ENCODE measurements at places on chromosomes 6 and 20.

DNA sequence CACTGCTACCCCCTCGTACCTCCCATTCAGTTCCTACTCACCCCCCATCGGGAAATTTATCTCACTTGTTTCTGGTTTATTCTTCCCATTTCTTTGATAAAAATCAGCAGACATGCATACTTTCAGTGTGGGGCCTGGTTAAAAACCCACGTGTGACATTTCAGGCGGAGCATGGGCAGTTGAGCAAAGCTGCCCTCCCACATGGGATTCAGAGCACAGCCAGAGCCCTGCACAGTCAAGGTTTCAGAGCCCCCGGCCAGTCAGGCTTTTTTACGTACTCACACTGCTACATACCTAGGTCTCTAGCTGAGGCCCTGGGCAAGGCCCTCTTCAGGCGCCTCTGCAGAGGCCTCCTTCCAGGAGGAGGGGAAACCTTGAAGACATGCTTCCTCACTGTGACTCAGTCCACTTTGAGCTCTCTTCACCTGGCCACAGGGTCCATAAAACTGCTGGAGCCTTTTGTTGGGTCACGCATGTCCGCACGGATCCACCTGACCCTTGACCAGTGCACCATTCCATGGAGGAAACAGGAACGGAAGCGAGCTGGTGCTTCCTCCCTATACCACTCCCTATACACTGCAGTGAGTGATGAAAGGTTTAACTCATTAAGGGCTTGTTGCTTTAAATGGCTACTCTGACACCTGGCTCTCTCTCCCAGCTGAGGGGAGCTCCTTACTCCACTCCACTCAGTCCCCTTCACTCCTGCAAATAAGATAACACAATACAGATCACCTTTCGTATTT lies 713.3 kb downstream of the PRKN start:
- no peak for DNase-seq

DNA sequence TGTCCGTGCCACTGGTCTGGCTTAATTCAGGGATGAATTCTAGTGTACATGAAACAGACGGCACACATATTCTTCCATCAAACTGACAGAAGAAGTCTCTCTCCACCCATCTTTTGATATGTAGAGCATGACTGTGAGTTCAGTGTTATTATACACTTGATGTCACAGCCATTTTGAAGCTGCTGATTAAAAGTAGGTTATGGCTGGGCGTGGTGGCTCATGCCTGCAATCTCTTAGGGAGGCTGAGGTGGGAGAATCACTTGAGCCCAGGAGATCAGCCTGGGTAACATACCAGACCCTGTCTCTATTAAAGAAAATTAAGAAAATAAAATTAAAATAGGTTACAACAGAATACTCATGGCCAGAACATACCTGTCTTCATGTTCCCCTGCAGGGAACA lies 20.7 kb downstream of the C6orf15 start:
- no peak for DNase-seq

DNA sequence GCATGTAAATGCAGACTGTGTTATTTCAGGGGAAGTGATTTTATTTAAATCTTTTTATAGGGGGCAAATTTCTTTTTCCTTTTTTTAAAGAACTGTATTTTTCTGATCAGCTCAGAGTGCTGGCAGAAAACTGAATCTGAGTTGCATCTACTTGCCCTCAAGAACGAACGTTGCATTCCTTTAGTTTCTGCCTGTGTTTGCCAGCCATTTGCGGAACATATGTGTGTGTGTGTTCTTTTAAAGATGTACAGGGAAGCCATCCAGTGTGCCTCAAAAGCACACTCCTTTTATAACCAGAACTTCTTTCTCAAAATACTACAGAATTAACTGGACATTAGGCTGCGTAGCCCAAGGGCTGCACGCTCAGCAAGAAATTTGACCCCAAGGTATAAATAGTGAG lies 25.8 kb upstream of the INSM1 start:
- DNase-seq = no peak

DNA sequence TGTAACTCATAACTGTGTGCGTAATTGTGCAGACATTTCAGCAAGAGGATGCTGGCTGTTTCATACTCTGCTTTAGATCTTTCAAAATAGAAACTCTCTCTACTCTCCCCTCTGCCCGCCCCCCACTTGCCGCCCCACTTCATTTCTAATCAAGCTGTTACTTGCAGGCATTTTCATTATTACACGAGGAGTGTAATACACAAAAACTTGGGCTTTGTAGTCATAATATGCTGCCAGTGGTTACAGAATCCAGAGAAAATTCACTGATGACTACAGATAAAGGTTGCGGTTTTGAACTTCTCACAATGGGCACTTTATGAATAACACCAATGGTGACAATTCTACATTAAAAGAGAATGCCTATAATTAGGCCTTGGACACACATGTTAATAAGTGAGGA lies 194.0 kb upstream of the POU3F2 start:
- DNase-seq = no peak

DNA sequence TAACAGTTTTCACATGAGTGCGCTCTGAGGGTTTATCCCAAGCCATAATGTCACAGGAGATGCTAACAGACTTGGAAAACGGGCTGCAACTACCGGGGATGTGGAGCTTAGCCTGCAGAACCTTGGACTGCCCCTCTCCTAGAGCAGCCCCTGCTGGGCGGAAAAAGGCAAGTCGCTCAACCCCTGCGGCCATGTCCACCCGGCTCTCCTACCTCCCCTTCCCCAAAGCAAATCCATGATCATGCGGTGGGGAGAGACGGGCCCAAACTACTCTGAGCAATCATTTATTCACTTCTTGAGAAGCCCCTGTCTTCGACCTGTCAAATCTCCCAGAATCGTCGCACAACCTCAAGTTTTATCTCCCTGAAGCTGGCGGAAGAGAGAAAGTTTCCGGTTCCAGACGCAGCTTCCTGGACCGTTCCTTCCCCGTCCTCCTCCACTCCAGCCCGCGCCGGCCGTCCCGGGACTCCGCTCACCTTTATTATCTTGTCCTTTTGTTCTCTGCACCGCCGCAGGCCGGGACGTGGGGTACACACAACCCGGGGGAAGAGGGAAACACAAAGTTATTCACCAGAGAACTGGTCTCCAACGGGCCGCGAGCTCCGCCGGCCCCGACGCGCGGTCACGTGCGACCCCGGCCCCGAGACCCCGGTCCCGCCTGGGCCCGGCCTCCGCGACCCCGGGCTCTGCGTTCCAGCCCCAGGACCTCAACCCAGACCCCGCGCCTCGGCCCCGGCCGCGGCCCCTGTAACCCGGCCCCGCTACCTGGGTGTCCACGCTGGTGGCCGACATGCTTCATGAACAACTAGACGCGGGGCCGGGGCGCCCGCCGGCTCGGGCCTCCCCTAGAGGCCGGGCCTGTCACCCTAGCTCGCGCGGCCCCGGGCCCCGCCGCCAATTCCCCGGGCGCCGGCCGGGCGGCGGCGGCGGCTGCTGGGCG lies 560 bp downstream of the YTHDF1 start:
- DNase-seq = no peak

GRCh38 chr6:124941259-124941658 lies 21.0 kb upstream of the RNF217 start:
- DNase-seq = no peak

DNA sequence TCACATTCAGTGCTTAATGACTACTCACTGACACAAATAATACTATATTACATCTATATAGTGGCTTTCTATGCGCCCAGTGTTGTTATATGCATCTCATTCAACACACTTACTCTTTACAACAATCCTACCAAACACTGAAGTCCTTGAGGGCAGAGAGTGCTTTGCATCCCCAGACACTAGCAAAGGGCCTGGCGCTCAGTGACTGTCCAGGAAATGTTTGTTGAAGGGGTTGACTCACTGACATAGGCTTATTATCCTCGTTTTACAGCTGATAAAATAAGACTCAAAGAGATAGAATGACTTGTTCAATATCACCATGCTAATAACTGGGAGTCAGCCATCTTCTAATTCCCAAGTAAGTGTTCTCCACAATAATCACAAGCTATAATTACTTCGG lies 163.3 kb downstream of the ARHGAP18 start:
- DNase-seq = no peak
